ENCODE measurements at places on chromosomes 6 and 20.

GRCh38 chr6:53335224-53335994 is 13.3 kb downstream of the ELOVL5 start:
- peak; percentile 49 for DNase-seq

DNA sequence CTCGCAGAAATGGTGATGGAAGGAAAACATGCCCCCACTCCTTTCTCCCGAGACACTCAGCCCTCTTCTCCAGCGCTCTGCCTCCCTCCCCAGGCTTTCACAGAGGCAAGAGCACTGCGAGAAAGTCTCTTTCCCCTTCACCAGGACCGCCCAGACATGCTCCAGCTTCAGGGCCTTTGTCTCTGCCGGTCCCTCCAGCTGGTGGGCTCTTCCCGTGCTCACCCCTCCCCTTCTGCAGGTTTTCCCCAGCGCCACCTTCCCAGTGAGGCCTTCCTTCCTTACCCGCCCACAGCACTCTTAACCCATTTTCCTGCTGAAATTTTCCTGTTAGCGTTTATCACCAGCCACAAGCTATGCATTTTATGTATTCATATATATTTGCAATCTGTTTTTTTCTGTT is 86.2 kb downstream of the TFAP2C start:
- DNase-seq: no peak

GRCh38 chr6:37779902-37780628 is 39.5 kb upstream of the ZFAND3 start:
- no peak for DNase-seq

DNA sequence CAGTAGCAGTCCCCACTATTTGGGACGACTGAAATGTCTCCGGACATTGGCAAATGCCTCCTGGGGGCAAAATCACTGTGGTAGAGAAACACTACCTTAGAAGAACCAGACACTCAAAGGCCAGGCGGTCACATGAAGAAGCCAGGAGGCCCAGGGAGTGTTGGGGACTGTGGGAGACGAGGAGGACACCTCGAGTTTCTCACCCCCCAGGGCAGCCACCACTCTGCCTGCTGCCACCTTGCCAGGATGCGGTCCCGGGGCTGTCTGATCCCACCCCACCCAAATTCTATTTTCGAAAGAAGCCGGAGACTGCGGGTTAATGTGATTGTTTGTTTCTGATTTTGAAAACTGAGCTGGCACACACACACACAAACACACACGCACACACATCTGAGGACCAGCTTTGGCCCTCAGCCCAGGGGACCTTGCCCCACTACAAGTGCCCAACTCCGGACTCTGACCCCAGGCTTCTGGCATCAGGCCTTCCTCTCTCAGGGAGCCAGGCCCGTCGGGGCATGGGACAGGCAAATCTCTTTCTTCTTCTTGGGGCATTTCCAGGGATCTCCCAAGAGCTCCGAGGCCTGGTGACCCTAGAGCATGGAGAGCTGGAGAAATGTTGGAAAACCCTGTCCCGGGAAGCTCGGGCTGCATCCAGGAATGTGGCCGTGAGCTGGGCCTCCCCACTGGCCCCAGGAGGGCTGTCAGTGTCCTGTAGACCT is 187.5 kb upstream of the PMEPA1 start:
- DNase-seq: no peak

DNA sequence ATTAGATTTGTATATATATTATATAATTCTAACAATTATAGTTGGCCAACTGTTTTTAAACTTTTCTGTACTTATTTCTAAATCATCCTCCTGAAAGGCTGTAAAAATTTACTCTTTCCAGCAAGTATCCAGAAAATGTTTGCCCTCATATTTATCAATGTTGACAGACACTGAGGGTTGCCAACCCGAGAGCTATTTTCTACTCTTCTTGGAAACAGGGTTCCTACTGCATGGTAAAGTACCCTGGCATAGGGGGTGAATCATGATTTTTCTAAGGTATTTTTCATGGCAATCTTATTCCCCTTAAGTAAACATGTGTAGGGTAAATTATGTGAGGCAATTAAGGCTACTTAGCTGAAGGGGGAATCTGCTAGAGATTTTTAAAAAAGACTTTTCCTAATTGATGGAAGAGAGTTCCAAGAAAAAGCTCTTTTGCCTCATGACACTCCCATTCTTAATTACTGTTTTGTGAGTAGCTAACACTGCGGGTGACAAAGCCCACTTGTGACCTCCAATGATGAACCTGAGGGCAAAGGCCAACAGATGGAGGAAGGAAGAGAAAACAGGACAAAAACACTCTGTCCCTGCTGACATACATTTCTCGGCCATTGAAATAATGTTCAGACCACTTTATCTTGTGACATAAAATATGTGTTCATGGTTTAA is 37.9 kb downstream of the GPX5 start:
- DNase-seq: no peak

GRCh38 chr6:102581378-102582124 is 1188.0 kb downstream of the GRIK2 start:
- no peak for DNase-seq

GRCh38 chr6:81166770-81167169 is 585.7 kb downstream of the TENT5A start:
- DNase-seq: no peak

DNA sequence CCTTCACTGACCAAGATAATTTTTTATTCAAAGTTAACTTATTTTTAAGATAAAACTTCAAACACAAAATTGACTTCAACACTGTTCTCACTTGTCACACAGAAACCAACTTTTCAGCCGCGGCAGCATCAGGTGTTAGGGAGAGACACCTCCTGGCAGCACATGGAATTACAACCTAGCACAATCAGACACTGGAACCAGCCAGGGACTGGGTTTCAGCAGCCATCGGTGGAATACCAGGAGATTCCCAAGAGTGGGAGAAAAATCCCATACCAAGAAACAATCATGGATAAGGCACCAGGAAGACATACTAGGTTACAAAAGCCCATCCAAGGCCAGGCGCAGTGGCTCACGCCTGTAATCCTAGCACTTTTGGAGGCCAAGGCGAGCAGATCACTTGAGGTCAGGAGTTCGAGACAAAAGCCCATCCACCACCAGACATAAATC is 70.0 kb downstream of the SNX5 start:
- peak; percentile 58 for DNase-seq

DNA sequence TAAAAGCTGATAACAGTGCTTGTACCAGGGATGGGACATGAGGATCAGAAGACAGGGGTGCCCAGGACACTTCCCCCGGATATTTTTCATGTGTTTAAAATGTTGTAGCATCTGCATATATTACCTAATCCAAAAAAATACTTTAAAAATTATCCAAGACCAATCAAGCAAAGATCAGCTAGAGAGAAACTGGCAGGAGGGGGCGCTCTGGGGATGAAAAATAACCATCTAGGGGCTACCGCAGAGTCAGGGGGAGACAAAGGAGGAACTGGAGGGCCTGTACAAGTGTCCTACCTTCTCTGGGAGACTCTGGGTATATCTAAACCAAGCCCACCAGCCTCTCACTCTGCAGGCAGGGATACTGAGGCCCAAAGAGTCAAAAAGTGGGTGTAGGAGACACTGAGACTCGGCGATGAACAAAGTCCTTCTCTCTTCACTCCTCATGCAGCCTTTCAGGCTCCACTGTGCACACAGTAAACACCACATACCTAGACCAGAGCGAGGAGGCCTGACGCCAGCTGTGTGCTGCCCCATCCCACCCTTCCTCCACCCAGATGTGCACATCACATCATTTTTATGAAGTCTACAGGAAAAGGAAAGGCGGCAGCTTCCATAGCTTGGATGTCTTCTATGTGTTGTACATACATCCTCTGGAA is 9.8 kb downstream of the RIMS4 start:
- DNase-seq: no peak

All from stimulated activated CD4-positive, alpha-beta T cell treated with anti-CD3 and anti-CD28 coated beads, Interleukin-12 subunit alpha, Interleukin-12 subunit beta, amount 100 ng/mL, for 4 hours (primary cell).